M059J (cell line): ENCODE measurements at places on chromosomes 3 and 15. TPM values are rescaled to one million over a fixed set of nuclear protein-coding genes. Genes with fewer than 3 reads are reported as not detected.

The TM4SF18 gene
- total RNA-seq = 19.7 and 25.4 TPM in 2 replicates

DNA sequence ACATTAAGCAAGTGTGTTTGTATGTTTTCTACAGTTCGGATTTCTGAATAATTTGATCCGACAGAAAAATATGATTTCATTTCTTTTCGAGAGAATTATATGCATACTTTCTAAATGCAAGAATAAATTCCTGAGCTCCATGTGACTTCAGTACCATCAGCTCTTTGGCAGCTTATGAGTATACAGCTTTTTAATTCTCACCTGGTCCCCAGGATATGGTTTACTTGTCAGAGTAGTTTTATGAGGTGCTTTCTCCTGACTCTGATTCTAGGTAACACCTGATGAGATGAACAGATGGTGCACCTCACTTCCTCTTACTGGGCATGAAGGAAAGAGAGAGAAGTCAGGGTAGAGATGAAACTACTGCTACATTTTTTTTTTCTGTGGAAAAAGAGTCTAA lies 3.1 kb downstream of the HGD start:
- peak; percentile 9 for DNase-seq

GRCh38 chr3:186502966-186503712 lies 41.0 kb downstream of the CRYGS start:
- no peak for DNase-seq

DNA sequence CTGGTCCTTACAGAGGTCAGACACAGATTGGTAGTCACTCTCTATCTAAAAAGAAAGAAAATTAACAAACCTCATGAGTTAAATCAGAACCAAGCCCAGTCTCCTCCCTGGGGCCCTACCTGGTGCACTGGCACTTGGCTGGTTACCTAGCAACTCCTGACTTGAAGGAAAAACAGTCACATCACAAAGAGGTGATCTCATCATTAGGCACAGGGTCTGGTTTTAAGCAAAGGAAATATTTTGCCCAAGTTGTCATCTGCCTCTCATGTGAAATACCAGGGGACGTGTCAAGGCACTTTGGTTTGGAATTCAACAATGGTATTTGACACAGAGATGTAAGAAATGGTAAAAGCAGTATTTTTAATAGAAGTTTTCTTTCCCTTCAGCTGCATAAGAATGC lies 47.7 kb upstream of the FMN1 start:
- DNase-seq = peak; percentile 98

The EXD1 gene
- not detected in 2 replicates for total RNA-seq

- DNase-seq = no peak
Observed at GRCh38 chr3:152893647-152894046, 58.7 kb downstream of the P2RY1 start.
